ENCODE measurements at places on chromosomes 16 and 17.

DNA sequence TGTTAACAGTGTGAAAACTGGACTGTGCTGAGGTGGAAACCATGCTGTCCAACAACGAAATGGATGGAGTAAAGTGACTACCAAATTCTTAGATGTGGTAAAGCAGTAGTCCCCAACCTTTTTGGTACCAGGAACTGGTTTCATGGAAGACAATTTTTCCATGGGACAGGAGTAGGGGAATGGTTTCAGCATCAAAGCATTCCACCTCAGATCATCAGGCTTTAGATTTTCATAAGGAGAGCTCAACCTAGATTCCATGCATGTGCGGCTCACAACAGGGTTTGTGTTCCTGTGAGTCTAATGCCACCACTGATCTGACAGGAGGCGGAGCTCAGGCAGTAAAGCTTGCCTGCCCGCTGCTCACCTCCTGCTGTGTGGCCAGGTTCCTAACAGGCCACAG is 11.5 kb downstream of the SLX4 start:
- DNase-seq: no peak

DNA sequence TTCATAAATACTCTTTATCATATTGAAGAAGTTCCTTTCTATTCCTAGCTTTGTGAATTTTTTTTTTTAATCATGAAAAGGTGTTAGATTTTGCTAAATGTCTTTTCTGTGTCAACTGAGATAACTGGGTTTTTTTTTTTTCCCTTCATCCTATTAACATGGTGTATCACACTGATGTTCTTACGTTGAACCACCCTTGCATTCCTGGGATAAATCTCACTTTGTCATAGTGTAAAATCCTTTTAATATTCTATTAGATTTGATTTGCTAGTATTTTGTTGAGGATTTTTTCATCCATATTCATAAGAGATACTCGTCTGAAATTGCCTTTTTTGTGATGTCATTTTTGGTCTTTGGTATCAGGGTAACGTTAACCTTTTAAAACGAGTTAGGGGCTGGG is 49.2 kb downstream of the CHCT1 start:
- no peak for DNase-seq

- no peak for DNase-seq
Observed at GRCh38 chr17:80418589-80418988, 3.6 kb downstream of the ENDOV start.

GRCh38 chr16:22075776-22076175 is 16.6 kb upstream of the VWA3A start:
- no peak for DNase-seq

- no peak for DNase-seq
Observed at GRCh38 chr17:64130559-64131001, 636 bp upstream of the ERN1 start.

DNA sequence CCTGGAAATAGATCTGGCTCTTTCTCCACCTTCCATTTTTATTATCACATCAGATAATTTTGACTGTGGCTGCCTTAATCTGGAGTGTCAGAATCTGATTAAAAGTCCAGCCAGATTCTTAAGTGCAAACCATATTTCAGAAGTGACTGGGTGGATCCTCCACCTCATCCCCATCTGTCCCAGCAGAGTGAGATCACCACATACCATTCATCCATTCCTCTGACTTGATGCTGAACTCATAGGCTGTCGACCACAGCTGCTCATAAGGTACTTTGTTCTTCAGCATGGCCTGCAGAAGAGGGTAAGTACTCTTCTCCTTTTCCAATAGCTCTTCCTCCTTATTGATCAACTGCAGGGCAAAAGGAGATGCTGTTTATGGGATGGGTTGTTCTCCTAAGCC is 53.5 kb downstream of the DNAH3 start:
- peak; percentile 44 for DNase-seq

GRCh38 chr16:25176136-25176535 is 40.6 kb upstream of the AQP8 start:
- DNase-seq: no peak

DNA sequence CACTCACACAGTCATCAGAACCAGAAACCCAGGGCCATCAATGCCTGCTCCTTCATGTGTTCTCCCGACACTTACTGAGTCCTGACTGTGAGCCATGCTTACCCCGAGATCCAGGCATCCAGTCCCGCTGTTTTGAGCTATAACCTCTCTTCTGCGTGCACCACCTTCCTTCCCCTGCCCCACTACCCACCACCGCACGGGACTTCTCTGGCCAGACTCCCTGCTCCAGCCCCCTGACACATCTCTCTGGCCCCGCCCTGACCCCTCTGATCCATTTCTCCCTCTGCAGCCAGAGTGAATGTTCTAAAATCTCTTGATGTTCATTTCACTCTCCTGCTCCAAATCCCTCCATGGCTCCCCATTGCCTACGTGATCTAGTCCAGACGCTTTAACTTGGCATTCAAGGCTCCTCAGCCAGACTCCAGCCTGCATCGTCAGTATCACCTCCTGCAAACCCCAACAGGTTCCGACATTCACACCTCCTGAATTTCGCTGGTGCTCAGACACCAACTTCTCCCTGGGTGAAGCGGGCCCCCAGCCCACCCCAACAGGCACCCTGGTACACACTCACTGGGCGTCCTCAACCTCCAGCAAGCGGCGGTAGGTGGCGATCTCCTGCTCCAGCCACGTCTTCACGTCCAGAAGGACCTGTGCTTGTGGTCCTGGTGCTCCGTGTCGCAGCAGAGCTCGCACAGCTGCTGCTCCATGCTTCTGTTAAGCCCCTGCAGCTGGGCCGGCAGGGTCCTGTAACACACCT is 3.1 kb upstream of the KRT17 start:
- no peak for DNase-seq

- DNase-seq: peak; percentile 14
Observed at GRCh38 chr17:45262516-45263476, 902 bp upstream of the SPATA32 start.

GRCh38 chr16:86809458-86809955 is 231.2 kb downstream of the FOXL1 start:
- no peak for DNase-seq

GRCh38 chr17:47376247-47376646 is 52.5 kb downstream of the EFCAB13 start:
- DNase-seq: no peak

- DNase-seq: peak; percentile 74
Observed at GRCh38 chr16:46853713-46854443, 22.9 kb upstream of the C16orf87 start.

GRCh38 chr17:8905331-8905730 is 37.9 kb upstream of the PIK3R6 start:
- no peak for DNase-seq

DNA sequence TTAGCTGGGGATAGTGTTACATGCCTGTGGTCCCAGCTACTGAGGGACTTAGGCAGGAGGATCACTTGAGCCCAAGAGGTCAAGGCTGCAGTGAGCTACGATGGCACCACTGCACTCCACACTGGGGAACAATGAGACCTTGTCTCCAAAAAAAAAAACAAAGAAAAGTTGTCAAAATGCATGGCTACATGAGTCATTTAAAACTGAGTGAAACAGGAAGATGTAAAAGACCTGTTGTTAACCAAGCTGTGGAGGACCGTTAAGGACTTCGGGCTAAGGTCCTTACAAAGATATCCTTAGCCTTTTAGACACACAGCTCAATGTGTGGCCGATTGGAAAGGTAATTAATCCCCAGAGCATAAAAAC is 25.1 kb downstream of the ZP2 start:
- DNase-seq: no peak

DNA sequence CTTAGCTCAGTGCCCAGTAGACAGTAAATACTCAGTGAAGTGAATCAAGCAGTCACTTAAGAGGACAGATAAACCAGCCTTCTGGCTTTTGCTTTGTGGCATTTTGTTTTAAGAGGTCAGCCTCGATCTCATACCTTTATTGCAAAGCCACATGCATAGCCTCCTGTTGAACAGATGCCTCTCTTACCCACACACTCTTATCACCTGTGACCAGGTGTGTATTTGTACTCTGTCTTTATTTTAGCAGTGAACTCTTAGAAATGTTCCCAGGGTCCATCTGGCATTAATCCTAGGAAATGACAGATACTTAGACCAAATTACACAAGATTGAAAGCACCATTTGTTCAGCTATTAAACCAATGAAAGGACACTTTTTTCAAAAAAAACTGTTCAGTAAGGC is 1426.5 kb downstream of the CDH11 start:
- peak; percentile 87 for DNase-seq

DNA sequence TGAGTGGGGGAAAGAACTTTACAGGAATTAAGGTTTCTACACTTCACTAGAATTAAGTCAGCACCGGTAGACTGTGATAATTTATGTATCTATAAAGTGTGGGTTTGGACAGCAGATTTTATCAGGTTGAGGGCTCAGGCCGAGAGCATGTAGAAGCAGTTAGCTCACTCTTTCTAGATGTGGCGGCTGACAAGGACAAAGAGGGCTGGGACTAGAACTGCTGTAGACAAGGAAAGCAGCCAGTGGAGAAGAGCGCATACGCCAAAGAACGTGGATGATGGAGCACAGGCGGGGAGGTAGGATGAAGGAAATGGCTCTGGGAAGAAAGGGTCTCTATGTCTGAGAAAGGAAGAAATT is 504 bp upstream of the GOSR1 start:
- DNase-seq: peak; percentile 36

DNA sequence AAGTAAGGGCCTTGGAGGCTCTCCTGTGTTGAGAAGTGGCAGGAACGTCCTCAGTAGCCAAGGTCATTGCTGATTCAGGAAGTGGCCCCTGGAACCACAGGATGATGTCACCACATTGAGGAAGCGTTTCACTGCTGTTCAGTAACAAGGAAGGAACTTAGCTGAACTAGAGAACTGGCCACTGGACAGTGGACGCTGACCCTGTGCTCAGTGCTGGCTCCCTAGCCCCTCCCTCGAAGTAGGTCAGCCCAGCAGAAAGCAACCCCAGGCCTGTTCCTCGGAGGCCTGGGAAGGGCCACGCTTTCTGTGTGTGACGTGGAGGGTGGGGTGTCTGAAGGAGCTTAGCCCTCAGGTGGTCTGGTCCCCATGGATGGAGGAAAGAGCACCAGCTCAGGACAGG is 58.3 kb downstream of the B9D1 start:
- DNase-seq: no peak

GRCh38 chr17:66836063-66837005 is 1.4 kb downstream of the CACNG5 start:
- no peak for DNase-seq

GRCh38 chr16:77468831-77469230 is 34.0 kb upstream of the ADAMTS18 start:
- peak; percentile 12 for DNase-seq

- DNase-seq: no peak
Observed at GRCh38 chr17:48615047-48615962, at the start of gene HOXB8. HOXB8 (minus strand) TSS chr17:48615292; CDS start chr17:48614704, 588 bp downstream.

DNA sequence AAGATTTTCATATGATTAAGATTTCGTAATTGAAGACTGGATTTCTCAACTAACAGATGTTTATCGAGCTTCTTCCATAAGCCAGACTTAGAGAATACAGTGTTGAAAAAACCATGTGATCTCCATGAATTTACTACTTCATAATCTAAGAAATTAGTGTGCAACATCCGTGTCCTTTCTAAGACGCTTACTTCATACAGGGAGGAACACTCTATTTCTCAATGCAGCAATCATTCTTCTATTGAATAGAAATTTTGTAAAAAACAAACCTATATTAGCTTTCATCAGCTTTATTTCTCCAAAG is 946.3 kb downstream of the KCNJ2 start:
- DNase-seq: peak; percentile 5

DNA sequence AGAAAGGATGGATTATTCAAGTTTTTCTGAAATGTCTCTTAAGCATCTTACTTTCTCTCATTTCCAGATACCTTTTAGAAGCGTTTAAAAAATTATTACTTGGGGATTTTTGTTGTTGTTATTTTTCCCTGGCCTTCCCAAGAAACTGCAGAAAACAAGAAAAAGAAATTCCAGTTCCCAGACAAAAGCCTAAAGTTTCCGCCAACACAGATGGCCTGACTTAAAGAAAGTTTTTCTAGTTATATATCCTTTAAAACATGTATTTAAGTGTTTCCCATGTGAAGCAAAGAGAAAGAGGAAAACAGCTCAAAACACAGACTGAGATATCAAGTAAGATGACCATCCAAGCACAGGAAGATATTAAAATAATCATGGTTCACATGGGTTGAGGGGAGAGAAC is 401.7 kb upstream of the MAF start:
- no peak for DNase-seq

GRCh38 chr17:2598166-2598565 is 4.7 kb downstream of the PAFAH1B1 start:
- DNase-seq: no peak

GRCh38 chr16:68257251-68257905 is 6.9 kb upstream of the SLC7A6 start:
- no peak for DNase-seq
